ENCODE measurements at places on chromosomes 1 and 21.

DNA sequence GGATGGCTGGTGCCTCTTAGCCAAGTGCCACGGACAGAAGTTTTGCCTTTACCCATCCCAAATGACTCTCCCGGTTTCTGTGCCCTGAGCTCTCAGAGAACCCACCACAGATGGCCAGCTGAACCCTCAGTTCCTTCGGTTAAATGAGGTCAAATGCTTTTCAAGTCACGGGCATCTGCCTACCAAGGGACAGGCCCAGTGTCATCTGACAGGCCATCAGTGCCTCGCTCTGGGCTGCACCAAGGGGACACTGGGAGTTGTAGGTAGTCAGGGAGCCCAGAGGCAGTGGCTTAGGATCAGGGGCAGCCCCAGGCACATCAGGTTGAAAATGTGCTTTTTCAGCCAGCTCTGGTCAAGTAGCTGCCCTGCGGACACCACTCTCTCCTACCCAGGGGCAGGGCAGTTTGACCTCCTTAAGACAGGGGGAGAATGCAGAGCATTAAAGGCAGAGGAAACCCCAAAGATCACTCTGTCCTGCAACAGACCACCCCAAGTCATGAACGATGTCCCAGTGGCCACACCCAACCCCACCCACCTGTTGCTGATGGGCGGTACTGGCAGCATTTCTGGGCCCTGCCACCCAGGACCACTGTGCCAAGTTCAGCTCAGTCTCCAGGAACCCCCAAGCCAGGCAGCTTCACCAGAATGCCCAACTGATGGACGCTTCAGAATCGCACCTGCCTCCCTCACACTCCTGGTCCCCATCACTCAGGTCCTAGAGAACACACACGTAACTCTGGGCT is 60.7 kb downstream of the CASZ1 start:
- no peak for DNase-seq

DNA sequence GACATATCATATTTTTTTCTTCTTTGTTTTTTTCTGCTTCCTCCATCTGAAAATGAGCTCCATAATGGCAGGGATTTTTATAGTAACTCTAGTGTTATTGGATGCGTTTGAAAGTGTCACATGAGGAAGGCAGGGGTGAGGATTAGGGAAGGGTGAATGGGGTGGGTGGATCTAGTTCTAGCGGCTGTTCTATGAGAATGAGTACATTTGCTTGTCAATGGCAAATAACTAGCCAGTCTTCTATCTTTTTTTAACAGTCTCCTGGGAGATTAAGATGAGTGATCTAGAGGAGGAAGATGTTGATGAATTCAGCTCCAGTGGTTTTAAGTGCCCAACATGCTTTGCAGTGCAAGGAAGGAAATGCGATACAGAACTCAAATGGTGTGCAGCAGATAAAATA is 5.8 kb downstream of the OR14I1 start:
- DNase-seq: no peak

GRCh38 chr1:218869276-218869675 is 304.4 kb upstream of the LYPLAL1 start:
- no peak for DNase-seq

GRCh38 chr1:44884746-44885145 is 41.7 kb upstream of the PTCH2 start:
- DNase-seq: no peak

DNA sequence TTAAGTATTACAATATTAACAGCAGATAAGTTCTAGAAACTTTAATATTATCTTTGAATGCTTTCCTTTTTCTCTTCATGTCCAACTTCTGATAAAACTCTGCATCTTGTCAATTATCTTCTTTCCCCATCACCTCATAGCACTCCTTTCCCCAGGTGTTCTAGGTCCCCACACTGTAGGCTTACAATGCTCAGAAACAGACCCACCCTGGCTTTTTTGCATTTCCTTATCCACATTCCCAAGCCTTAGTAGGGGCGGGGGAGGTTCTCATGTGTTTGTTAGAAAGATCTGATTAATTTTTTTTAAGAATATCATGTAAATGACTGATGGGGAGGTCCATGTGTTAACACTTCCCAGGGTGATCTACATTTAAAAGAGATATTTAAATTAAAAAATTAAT is 63.9 kb downstream of the PLPPR4 start:
- DNase-seq: no peak

DNA sequence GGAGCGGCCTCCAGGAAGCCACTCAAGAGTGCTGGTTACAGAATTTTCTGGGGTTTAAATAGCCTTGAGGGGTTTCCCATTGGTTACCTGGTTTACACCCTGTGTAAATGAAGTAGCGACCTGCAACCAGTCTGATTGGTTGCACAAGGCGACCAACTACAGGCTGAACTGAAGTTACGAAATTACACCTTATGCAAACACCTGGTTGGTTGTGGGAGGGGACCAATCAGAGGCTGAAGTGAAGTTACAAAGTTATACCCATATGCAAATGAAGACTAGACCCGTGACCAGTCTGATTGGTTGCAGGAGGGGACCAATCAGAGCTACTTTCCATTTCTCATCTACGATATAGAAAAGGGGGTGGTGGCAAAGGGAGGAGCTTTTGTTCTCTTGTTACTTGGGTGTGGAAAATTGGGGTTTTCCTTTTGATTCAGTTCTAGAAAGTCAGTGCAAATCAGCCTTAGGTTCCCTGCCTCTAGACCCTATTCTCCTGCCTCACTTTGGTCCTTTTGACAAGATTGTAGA is 22.2 kb upstream of the C1orf174 start:
- DNase-seq: no peak

DNA sequence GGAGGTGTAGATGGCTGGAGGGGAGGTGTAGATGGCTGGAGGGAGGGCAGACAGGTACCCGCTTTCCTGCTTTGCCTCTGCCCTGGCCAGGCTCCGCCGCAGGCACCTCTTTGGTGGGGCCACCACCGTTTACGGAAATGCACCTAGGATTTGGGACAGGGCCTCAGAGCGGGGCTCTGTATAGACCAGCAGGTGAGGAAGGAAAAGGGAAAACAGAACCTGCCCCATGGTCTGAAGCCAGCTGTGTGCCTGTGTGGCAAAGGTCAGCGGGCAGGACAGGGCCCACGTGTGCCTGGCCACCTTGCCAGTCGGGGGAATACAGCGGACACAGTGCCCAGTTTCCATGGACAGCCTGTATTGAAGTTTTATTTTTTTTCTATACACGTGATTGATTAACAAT is 12.1 kb upstream of the PTTG1IP start:
- DNase-seq: no peak

DNA sequence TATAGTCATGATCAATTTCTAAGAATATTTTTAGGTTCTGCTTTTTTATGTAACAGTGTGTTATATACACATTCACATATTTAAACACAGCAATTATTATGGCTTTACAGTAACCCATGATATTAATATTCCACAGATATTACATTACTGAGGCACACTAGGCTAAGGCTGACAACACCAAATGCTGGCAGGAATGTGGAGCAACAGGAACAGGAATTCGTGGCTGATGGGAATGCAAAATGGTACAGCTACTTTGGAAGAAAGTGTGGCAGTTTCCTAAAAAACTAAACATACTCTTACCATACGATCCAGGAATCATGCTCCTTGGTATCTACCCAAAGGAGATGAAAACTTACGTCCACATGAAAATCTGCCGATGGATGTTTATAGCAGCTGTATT is 1.9 kb upstream of the KCNJ9 start:
- no peak for DNase-seq

- no peak for DNase-seq
These were observed 46.9 kb downstream of the GIPC2 start for GRCh38 chr1:78092643-78093042.

GRCh38 chr1:223260712-223261111 is 103.3 kb downstream of the SUSD4 start:
- no peak for DNase-seq

DNA sequence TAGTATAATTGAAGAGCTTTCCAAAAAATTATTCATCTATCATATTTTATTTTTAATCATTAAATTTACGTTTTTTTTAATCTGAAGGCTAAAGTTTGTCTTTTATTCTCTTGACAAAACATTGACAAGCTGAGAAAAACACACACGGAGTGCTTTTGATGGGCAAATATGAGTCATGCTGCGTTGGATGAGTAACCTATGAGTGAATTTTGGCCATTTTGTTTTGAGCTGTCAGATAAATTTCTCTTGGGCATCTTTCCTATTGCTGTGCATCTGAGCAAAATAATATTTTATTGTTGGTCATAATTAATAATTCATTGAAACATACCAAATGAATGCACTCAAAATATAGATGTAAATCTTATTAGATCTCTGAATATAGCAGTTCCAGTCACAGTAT is 1144.1 kb upstream of the ADGRL2 start:
- DNase-seq: no peak

DNA sequence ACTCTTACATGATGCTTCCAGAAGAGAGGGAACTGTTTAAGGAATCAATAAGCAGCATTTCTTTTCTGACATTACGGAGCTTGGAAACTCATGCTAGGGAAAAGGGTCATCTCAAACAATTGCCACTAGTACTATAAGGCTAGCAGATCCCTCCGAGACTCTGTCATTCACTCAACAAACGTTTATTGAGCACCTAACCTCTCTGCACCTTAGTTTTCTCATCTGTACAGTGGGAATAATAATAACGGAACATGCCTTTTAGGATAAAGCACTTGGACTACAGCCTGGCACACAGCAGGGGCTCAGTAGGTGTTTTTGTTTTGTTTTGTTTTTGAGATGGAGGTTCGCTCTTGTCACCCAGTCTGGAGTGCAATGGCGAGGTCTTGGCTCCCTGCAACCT is 51.3 kb downstream of the SYF2 start:
- no peak for DNase-seq

DNA sequence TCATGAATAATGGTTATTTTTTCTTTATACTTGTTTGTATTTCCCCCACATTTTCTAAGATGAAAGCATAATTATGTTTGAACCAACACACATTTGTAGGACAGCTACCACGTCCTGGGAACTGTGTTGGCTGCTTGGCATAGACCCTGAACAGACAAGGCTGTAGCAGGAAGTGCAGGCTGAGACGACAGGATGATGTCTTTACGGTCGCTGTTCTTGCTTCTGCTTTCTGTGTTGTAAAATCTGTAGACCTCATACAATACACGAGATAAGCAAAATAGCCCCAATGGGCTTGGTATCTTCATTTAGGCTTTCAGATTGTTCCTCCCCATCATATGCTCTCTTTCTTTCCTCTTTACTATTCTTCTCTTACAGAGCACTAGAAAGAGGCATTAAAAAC is 23.3 kb upstream of the OTUD3 start:
- DNase-seq: no peak

GRCh38 chr1:155083865-155084721 is 5.5 kb downstream of the EFNA3 start:
- DNase-seq: no peak

- DNase-seq: no peak
These were observed 1225.8 kb upstream of the PRMT6 start for GRCh38 chr1:105830571-105831146.

DNA sequence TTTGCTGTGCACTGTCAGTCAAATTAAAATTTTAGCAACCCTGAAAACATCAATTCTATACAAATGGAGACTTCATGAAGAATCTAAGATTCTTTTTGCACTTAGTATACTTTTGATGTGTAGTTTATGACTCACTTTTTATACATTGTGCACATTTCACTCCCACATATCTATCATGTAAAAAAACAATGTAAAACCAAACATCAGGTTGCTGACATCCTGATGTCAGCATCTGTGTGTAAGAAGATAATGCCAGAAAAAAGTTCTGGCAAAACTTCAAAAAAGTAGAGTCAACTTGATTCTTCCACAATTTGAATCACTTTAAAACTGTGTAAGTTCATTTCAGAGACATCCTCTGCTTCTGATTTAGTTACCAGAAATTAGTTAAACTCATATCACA is 115.7 kb downstream of the CENPF start:
- DNase-seq: no peak

- no peak for DNase-seq
These were observed 125.1 kb downstream of the CYYR1 start for GRCh38 chr21:26447932-26448475.

GRCh38 chr1:1318131-1318652 is 6.3 kb downstream of the INTS11 start:
- no peak for DNase-seq

DNA sequence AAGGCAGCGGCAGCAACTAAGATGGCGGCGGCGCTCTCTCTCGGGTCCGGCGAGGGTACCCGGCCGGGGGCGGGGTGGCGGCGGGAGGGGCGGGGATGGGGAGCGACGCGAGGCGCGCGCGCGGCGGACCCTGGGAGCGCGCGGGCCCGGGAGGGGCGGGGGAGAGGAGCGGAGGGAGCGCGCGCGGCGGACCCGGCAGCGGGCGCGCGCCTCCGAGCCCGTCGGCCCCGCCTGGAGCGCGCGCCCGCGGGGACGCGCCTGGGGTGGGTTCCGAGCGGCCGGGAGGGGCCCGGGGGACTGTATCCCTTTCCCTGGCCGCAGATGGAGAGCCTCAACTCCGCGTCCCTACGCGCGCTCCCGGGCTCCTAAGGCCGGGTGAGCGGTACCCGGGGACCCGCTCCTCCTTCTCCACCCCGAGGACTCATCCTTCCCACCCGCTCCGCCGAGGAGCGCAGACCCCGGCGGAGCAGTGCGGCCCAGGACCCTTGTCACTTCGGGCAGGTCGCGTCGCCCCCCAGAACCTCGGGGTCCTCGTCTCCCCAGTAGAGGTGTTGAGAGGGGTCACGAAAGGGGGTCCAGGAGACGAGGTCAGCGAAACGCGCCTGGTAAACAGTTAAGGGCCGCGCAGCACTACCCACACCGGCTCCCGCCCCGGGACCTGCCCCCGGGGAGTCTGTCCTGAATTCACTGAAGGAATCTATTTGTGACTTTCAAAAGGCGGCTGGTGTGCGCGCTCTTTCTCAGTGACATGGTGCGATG is at the start of gene CLSTN1:
Gene CLSTN1, minus strand, starts transcription at position 23 of the 759 bp plus-strand sequence. CDS start 232 bp downstream, outside the sequence.
- DNase-seq: peak; percentile 91

DNA sequence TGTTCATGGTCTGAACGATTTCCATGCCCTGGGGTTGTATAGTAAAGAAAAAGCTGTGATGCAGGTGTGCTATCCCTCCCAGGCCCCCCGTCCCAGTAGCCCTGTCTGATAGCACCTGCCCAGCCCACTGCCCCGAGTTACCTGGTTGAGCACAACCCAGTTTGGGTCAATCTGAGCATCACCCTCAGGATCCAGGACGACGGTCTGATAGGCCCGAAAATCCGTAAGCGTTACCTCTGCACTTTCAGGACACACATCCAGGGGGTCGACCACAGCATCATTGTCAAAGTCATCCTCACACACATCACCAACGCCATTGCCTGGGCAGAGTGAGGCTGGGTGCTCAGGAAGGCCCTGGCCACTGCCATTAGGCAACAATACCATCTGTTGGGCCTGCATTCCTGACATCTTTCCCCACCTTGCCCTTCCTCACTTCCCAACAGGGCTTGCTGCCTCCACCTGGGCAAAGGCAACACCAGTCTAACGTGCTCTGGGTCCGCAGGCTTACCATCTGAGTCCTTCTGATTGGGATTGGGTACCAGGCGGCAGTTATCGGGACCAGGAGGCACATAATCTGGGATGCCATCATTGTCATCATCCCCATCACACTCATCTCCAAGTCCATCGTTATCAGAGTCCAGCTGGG is 9.7 kb downstream of the THBS3 start:
- DNase-seq: no peak

- DNase-seq: no peak
These were observed 23.5 kb downstream of the LRRC3 start for GRCh38 chr21:44478801-44479167.

- no peak for DNase-seq
These were observed 112.5 kb upstream of the GFI1 start for GRCh38 chr1:92599184-92599583.
